ENCODE measurements at places on chromosomes 3 and 15.
A peak's percentile ranks its signal among the peaks of the same experiment; 100 is the strongest.

DNA sequence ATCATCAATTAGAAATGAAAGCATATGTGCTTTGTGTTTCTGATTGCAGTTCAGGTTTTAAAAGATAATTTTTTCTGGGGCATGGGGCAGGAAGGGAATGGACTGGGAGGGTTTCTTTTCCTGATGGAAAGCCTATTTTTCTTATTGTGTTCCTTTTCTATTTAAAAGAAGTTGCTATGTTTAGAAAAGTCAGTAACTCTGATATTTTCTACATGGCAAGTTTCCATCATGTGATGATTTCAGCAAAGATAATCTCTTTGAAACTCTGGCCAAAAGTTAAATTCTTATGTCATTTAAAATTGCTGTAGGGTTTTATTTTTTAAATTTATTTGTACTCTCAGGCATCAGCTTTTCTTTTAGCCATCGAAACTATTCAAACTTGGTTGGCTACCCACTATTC is 601.2 kb downstream of the FOXP1 start:
- ATAC-seq = no peak

- ATAC-seq = no peak
These were observed 236.5 kb downstream of the KCNMB2 start for GRCh38 chr3:178772746-178773145.

- ATAC-seq = no peak
These were observed 3.8 kb downstream of the BHLHE40 start for GRCh38 chr3:4982773-4983738.

DNA sequence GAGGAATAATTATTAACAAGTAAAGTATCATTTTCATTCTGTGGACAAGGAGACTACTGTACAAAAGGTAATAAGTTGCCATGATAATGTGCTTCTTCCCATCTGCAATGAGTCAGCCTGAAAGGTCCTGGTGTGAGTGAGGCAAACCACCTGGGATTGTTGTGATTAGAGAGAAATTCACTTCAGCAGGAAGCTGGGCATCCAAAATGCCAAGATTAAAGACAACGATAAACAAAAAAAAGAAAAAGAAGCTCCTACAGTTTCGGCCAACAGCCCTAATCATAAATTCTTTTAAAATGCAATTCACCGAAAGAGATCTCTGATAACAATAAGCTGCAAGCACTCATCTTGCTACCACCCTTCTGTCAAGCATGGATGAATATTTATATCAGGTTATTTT is 507.8 kb downstream of the TUSC7 start:
- no peak for ATAC-seq

GRCh38 chr3:111246967-111247760 is 175.5 kb downstream of the NECTIN3 start:
- ATAC-seq = no peak

- no peak for ATAC-seq
These were observed 608.1 kb upstream of the UBE2E2 start for GRCh38 chr3:22594990-22595389.

DNA sequence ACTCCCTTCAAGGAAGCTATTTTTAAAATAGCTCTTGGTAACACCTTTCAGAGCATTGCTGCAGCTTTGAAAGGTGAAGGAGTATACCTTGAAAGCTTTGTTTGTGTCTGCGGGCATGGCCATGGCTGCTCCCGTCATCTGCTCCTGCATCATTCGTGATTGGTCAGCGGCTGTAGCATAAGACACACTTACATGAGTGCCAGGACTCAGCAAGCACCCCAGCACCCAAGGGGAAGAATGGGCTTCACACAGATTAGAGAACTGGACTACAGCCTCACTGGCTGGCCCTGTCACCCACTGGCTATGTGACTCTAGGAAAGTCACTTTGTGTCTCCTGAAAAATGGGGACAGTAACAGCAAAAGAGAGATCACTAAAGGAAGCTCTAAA is 17.0 kb downstream of the EMC3 start:
- no peak for ATAC-seq

DNA sequence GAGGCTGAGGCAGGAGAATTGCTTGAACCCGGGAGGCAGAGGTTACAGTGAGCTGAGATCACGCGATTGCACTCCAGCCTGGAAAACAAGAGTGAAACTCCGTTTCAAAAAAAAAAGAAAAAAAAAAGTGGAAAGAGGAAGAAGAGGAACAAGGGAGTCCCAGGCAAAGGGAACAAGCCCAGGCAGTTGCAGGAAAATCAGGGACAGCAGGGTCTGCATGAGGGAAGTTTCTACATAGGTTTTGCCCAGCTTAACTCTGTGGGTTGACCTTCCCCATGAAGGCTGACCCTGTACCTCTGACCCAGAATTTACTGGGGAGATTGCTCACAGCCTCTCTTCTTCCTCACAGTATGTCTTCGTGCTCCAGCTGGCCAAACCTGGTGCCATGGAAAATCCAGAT is 12.3 kb downstream of the RBP1 start:
- no peak for ATAC-seq

- ATAC-seq = no peak
These were observed 1325.3 kb downstream of the SI start for GRCh38 chr3:163753033-163753432.

DNA sequence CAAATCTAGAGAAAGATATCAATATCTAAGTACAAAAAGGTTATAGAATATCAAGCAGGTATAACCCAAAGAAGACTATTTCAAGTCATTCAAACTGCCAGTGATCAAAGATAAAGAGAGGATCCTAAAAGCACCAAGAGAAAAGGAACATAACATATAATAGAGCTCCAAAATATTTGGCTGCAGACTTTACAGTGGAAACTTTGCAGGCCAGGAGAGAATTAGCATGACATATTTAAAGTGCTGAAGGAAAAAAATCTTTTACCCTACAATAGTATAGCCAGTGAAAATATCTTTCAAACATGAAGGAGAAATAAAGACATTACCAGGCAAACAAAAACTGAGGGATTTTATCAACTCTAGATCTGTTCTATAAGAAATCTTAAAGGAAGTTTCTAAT is 254.3 kb upstream of the ARHGEF26 start:
- no peak for ATAC-seq

GRCh38 chr3:195762611-195763010 is 41.8 kb downstream of the MUC20 start:
- ATAC-seq = peak; percentile 60

DNA sequence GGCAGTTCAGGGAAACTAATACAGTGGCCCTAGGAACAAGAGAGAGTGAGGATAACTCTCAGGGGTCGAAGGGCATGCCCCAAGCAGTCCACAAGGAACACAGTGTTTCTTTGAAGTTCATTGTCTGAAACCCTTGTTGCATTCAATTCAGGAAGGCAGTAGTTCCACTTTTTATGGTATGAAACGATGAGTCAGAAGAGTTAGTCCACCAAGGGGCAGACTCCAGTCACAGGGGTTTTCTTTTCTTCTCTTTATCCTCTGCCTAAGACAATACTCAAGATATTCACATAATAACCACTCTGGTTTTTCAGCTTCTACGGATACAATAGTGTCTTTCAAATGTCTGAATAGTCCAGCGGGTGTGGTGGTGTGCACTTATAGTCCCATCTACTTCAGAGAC is 23.7 kb upstream of the TICRR start:
- ATAC-seq = peak; percentile 71

GRCh38 chr15:40157778-40158447 is 3.0 kb upstream of the BUB1B start:
- ATAC-seq = no peak

DNA sequence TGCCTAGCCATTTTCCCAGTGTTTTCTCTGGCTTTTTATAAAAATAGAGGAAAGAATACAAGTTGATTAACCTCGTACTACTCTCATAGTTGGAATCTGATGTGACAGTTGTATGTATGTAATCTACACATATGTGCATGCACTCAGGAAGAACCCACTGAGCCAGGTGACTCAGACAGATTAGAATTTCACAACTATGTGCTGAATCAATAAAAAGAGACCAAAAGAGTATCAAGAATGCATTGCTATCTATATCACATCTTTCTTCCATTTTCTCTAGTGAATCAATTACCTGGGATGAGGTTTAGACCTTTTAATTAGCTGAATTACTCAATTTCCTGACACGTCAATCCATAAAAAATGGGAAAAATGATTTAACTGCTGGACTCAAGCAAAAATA is 319.3 kb upstream of the ATP10A start:
- no peak for ATAC-seq

DNA sequence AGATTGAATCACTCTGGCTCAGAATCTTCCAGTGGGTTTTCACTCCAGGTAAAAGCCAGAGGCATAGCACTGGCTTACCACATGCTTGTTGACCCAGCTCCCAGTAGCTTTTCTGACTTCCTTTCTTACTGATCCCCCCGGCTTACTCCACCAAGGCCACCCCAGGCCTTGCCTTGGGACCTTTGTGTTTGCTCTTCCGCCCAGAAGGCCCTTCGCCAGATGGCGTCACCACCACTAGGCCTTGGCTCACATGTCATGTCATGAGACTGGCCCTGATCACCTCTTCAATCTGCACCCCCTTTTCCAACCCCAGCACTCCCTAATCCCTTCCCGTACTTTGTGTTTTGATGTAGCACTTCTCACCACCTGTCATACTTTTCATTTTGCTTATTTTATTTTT is 98.5 kb upstream of the UMPS start:
- no peak for ATAC-seq

DNA sequence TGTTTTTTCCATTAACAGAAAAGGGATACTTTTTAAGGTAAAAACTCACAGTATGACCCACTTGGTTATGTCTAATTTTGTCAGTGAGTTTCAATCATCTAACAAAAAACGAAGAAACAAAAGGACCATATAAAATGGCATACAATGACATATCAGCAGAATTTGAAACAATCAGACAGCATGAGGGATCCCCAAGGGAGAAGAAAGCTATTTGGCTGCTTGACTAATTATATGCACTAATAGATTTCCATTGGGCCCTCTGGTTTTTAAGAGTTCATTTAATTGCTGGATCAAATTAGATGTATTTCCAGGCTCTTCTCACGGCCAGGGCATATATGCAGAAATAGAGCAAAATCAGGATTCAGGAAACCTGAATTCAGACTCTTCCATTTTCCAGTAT is 376.4 kb upstream of the GBE1 start:
- ATAC-seq = no peak

GRCh38 chr3:15382405-15382923 is 44.9 kb downstream of the METTL6 start:
- ATAC-seq = no peak

Data from stimulated activated memory B cell treated with anti-CD40 and anti-IgM and Interleukin-4, amounts not matched to agents 10 μg/mL and 1 μg/mL and 100 μg/mL, for 72 hours (primary cell).